NCI-H187 treated with DMSO at 0.1 percent for 48 hours (cell line): ENCODE measurements at places on chromosomes 5 and 9.

GRCh38 chr9:134628354-134628736 is 13.3 kb upstream of the COL5A1 start:
- no peak for DNase-seq

DNA sequence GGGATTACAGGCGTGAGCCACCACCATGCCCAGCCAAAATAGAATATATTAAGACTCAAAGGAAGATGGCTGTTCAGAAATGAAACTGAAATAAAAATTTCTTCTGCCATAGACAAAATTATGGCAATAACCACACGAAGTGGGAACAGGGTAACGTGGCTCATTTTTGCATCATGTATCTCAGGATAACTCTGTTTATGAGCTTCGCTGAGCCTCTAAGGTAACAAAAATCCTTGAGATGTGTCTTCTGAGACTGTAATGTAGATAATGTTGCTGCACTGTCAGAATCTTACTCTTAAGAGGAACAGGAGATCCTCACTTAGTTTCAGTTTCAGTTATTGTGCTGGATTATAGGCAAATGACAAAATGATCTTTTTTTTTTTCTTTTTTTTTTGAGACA is 153.8 kb downstream of the GOLPH3 start:
- no peak for DNase-seq

GRCh38 chr9:13778631-13779030 is 499.1 kb upstream of the MPDZ start:
- no peak for DNase-seq

DNA sequence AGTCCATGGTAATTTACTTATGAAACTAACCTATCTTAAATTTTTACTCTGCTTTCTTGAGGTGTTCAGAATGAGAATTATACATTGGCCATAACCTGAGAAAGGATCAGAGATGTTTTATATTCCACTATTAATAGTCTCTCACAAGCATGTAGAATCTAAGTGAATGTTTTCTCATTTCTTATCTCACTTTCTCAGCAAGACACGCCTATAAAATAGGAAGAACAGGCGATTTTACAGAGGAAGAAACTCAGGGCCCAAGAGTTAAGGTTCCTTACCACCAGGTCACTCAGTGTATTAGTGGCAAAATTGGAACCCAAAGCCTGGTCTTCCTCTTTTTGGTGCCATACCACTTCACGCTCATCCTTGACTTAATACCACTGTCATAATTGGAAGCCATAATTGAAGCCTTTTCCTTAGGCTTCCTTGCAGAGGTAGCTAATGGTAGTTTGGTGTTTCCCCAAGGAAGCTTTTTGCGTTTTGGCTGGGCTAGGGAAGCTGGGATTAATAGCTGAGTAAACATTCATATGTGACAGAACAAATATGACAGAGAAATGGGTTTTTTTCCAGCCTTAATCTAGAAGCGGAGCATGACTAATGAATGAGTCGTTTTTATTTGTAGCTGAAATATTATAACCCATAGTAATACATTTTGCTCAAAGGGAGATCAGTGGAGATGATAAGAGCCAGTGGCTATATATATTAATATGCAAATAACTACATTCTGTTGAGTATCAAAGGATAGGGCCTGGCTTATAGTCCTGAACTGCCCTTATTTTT is 16.9 kb downstream of the HMGXB3 start:
- no peak for DNase-seq

DNA sequence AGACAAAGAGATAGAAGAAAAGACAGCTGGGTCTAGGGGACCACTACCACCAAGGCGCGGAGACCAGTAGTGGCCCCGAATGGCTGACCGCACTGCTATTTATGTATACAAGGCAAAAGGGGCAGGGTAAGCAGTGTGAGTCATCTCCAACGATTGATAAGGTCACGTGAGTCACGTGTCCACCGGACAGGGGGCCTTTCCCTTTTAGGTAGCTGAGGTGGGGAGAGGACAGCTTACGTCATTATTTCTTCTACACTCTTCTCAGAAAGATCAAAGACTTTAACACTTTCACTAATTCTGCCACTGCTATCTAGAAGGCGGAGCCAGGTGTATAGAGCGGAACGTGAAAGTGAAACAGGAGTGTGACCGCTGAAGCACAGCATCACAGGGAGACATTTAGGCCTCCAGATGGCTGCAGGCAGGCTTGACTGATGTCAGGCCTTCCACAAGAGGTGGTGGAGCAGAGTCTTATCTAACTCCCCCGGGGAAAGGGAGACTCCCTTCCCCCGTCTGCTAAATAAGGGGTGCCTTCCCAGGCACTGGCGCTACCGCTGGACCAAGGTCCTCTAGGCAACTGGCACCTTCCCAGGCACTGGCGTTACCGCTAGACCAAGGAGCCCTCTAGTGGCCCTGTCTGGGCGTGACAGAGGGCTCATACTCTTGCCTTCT is 6.1 kb upstream of the PRR16 start:
- DNase-seq, result no peak

- DNase-seq, result no peak
Observed at GRCh38 chr5:137415231-137415681, 83.9 kb downstream of the SPOCK1 start.

DNA sequence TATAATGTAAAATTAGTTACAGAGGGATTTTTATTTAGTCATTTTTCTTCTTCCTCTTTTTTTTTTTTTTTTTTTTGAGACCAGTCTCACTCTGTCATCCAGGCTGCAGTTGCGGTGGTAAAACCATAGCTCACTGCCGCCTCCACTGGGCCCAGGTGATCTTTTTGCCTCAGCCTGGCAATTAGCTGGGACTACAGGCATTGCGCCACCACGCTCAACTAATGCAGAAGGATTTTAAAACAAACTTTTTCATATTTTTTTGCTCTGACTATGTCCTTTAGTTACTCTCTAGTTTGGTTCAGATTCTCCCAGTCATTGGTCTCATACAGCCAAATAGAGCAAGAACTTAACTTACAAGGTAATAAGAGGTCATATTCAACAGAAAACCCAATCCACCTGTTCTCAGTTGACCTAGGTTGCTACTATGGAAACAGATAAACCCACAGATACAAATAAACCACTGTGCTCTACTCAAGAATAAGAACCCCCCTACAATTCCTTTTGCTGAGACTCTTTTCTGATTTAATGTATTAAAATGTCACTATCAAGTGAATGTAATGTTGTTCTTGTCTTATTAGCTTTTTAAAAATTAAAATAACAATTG is 50.1 kb upstream of the TTC39B start:
- DNase-seq, result no peak

DNA sequence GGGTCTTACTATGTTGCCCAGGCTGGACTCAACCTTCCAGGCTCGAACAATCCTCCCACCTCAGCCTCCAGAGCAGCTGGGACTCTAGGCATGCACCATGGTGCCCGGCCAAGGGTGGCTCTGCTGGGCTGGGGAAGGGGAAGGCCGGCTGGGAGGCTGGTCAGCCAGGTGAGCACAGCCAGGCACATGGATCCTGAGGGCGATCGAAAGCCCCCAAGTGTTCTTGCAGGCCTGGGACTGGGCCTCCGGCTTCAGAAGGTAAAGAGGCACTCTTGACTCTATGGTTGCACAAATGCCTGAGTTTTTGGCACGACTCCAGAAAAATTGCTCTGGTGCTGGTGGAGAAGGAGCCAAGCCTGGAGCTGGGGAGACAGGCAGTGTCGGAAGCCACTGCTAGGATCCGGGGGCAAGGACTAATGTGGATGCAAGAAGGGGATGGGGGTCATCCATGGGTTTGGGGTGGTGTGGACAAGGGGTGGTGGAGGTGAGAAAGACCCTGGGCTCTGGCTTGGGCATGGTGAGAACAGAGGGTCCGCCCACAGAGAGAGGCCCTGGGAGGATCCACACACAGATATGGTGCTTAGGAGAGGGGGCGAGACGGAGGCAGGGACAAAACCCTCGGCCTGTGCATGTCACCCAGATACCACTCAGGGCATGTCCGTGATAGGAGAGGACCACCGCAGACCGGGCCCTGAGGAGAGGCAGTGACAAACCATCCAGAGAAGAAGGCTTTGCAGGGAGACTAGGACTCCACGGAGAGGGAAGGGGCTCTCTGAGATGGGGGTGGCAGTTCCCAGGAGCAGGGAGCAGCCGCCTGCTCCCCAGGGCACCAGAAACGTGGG is 51.1 kb upstream of the COL5A1 start:
- DNase-seq, result no peak

DNA sequence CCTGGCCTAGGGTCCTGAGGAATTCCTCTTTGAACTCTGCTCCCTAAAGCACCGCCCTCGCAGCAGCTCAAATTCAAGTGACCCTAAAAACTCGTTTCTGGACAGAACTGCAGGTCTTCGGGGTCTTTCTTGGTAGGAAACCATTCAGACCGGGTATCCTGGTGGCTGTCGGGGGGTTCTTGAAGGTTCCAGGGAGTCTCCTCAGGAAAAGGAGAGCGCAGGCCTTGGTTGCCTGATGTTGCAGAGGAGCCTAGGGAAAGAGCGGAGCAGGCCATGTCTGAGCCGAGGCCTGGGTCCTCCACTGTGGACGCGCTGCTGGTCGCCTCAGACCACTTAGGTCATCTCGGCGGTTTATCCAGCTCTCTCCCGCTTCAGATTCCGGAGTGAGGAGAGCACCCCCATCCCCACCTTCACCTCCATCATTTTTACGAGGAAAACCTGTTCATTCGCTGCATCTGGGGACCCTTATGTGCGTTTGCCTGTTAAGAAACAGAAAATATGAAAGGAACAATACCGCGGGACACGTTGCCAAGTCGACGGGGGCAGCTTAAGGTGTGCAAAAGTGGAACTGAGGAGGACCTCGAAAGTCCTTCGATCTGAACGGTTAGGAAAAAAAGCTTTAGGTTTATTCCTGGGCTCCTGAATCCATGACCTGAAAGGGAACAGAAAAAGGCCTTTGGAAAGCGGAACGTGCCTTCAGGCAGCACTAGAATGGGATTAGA is 299.4 kb downstream of the PARP8 start:
- DNase-seq, result no peak

DNA sequence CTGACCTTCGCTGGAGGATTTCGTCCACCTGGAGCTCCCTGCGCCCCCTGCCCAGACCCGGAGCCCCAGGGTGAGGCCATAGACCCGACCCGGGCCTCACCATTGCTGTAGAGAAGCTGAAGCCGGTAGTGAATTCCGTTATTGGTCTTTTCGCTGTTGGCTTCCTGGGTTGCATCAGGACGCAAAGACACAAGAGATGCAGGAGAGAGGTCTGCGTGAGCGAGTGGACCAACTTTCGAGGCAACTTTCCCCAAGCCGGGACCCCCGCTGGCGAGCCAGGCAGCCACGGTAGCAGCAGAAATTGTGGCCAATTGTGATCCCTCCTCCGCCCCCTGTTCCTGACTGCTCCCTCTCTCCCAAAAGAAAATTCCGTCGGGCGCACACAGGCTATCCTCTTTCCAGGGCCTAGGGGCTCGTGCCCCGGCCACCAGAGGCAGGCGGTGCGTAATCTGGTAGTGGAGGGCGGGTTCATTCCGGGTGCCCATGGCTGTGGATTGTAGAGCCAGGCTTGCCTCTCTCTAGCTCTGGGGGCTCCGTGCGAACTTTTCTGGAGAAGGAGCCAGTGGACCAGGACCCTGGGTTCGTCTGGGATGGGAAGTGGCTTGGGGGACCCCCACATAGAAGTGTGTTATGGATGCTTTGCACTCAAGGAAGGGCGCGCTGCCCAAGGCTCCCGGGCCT is 3.3 kb downstream of the EBF1 start:
- no peak for DNase-seq

GRCh38 chr9:69919461-69920061 is 98.9 kb downstream of the CFAP95 start:
- DNase-seq, result peak; percentile 4

DNA sequence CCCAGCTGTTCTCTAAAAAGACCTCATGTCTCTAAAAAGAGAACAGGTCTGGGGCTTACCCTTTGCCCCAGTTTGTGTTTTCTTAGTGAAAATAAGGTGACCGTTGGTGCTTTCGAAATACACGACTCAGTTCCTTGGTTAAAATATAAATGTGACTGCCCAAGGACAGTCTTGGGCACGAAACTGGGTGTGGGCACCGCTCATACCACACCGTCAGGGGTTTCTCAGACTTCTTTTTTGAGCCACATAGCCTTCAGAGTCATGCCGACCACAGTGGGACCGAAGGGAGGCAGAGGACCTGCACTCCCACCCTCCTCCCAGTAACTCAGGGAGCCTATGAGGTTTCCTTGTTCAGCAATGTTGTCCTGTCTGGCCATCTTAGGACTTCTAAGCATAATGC is 6.5 kb downstream of the SNX18 start:
- no peak for DNase-seq

GRCh38 chr5:167233507-167234220 is 1057.8 kb upstream of the WWC1 start:
- no peak for DNase-seq

DNA sequence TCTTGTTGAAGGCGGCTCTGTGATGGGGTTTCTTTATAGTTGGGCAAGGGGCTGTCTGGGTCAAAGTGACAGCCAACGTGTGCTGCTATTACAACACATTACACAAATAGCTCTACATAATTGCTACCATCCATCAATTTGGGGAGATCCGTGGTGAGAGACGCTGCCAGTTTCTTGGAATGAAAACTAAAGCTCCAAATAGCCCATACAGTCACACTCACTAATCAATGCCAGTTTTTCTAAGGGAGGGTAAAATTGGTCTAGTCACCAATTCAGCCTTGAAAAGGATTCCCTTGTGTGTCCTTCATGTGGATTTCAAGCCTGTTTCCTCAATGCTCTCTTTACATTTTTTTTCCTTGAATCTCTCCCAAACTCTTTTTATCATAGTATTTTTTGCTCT is 343.3 kb upstream of the KLF4 start:
- DNase-seq, result no peak

DNA sequence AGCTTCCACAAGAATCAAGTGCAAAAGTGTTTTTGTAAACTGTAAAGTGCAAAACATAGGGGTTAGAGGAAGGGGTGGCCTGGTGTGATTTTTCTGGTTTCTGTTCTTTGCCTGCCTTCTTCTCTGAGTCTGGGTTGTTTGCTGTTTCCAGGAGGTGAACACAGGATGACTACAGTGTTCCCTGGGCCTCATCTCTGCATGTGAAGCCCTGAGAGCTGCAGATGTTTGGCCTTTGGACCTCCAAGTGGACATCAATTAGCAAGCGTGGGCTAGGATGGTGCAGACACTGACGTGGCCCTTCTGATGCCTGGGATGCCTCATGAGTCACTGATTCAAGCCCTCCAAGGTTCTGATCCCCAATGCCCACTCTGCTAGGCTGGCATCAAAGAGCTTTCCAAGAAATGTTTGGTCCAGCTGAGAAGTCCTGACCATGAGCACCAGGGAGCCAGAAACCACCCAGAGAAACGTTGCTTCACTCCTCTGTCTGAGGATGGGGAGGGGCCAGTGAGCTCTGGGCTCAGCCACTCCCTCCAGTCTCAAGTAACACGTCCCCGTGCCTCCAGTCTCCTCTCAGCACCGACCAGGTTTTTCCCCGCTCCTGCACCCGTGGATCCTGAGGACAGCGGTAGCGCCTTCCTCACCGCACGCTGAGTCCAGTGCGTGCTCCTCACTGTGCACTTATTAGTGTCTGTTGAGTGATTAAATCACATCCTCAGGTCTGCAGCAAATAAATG is 7.6 kb downstream of the IL9 start:
- no peak for DNase-seq

- no peak for DNase-seq
Observed at GRCh38 chr9:83920469-83920926, 734 bp downstream of the KIF27 start.

- DNase-seq, result no peak
Observed at GRCh38 chr9:132731230-132731629, 61.0 kb downstream of the GTF3C4 start.
